ENCODE measurements at places on chromosomes 12 and 14.
A peak's percentile ranks its signal among the peaks of the same experiment; 100 is the strongest.

- no peak for DNase-seq
These were observed 358.6 kb downstream of the EGLN3 start for GRCh38 chr14:33592297-33592696.

DNA sequence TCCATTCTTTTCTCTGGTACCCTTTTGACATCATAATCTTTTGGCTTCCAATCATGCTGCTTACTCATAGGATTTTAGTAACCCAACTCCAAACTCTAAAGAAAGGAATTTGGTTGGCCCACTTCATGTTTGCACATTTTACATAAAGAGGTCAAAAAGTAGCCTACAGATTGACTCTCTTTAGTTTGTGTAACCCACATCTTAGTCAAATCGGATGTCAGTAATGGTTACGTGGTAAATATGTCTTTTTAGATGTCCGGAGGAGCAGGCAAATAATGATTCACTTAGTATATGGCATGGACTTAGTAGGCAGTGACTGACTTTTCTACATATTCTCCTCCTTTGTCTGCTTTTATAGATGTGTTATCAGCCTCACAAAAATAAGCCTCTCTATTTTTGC, 711.6 kb upstream of the FOXG1 start:
- DNase-seq: no peak

- no peak for DNase-seq
These were observed 1.3 kb downstream of the CS start for GRCh38 chr12:56298828-56299227.

- no peak for DNase-seq
These were observed 365 bp upstream of the ABHD4 start for GRCh38 chr14:22597771-22598098.

DNA sequence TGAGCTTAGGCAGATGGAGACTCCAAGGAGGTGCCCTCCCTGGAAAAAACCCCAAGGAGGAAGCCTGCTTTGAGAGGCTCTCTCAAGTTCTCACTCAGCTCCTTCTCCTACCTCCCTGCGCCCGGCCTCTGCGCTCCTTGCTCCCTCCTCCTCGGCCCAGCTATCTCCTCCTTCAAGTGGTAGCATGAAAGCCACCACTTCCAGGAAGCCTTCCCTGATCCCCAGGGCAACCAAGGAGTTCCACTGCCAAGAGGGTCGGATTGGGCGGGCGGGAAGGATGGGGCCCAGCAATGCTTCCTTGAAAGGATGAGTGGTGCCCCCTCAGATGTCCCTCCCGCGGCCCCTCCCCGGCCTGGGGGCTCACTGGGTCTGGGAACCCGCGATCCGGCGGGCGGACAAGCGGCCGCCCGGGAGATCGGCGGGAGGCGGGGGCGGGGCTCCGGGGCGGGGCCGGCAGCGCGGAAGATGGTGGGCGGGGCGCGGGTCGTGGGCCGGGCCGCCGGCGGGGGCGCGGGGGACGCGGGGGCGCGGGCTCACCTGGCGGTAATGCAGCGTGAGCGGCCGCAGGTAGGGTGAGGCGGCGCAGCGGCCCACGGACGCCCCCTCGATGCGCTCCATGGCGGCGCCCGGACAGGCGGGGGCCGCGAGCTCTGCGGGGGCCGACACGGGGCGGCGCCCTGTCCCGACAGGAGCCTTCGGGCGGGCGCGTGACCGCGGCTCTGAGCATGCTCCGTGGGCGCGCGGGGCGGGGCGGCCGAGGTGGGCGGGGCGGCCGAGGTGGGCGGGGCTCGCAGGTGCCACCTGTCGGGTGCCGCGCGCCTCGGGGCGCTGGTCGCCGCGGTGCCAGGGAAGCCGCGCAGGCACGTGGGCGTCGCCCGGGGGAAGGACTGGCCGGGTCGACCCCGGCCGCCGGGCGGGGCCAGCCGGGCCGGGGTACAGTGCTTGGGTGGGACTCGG, at the start of gene NUDT14:
Gene NUDT14 (minus strand): TSS at position 721 of the 957 bp plus-strand sequence. CDS start 103 bp downstream, at position 618.
- peak; percentile 86 for DNase-seq

DNA sequence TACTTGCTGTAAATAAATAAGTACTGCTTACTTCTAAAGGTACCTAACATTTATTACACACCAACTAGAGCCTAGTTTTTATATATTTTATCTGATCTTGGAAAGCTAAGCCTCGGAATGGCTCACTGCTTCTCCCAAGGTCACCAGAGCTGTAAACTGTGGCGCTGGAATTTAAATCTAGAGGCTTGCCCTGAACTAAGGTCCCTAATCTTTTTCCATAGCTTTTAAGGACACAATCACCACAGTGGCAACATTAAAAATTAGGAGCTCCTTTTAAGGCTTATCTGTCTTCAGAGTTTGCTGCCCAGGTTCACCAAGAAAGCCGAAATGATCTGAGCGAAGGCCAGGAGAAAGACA, 670 bp downstream of the CCNB1IP1 start:
- no peak for DNase-seq

- no peak for DNase-seq
These were observed 14.8 kb upstream of the BCL11B start for GRCh38 chr14:99286761-99287160.

GRCh38 chr12:70736351-70737133, 99.3 kb upstream of the PTPRB start:
- no peak for DNase-seq

DNA sequence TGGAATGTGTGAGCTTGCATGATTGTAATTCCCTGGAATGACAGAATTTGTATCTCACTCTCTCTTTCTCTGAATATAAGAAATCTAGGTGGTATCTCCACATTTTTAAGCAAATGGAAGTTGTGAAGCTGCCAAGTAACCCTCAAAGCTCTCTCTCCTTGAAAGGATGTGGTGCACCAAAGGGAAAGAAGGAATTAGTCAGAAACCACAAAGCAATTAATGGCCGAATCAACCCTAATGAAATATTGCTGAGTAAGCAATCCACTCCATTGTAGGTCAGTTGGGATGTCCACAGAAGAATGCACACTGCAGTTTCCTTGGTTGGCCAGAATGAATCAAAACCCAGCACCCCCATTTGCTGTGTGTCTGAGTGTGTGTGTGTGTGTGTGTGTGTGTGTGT, 153.5 kb downstream of the KCNA5 start:
- no peak for DNase-seq

GRCh38 chr12:122951406-122951805, 14.9 kb downstream of the ABCB9 start:
- DNase-seq: peak; percentile 32

DNA sequence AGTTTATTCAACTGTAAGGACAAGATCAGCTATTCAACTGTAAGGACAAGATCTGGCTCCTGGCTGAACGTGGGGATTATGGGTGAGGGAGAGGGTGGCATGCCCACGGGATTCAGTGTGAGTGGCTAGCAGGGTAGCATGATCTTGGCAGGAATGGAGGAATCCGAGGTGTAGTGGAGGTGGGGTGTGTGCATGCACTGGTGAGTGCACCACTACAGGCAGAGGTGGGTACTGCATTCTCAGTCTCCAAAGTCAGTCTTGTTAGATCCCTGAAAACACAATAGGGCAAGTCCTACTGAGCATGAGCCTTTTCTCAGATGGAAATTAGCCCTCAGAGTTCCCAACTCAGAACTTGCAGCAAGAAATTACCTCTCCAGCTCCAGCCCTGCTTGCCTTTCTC, 32.2 kb upstream of the DCD start:
- peak; percentile 66 for DNase-seq

DNA sequence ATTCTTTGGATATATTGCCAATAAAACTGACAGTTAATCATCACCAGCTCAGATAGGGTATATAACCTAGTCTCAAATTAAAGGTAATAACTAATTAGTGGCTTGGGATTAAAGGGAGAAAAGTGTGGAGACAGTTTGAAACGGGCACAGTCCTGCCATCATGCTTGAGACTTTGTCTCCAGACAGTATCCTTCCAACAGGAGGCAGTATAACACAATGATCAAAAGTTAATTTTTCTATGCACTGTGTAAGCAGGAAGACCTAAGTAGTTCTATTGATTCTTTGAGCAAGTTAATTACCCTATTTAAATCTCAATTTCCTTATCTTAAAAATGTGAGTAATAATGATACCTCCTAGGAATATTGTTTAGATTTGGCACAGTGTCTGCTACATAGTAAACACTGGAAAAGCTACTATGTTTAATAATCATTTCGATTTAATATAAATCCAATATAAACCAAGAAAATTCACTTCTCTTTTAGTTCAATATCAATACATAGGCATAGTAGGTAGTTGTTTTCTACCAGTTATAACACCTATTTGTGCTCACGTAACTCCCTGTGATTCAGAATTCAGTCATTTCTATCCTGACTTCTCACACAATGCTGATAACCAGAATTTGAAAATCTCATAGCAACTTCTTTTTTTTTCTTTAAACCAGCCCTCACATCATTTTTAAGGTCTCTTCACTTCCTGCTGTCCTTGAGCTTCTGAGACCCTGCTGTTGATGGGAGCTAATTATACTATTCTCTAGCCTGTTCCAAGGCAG, 53.7 kb downstream of the GALNT4 start:
- DNase-seq: no peak

- no peak for DNase-seq
These were observed 14.3 kb downstream of the CFL2 start for GRCh38 chr14:34699873-34700621.

DNA sequence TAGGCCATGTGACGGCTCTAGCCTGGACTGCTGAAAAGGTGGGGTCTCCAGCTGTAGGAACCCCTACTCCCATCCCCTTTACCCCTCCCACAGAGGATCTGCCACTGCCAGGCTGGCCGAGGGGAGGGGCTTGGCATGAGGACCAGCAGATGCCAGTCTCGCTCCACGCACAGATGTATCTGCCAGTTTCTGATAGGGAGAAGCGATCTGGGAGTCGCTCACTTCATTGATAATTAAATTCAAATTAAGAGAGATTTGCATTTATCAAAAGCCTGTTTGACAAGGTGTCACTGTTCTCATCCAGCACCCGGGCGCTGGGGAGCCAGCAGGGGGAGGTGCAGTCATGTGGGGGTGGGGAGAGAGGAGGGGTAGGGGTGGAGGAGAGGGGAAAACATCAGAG, 217.6 kb upstream of the MYL2 start:
- no peak for DNase-seq

DNA sequence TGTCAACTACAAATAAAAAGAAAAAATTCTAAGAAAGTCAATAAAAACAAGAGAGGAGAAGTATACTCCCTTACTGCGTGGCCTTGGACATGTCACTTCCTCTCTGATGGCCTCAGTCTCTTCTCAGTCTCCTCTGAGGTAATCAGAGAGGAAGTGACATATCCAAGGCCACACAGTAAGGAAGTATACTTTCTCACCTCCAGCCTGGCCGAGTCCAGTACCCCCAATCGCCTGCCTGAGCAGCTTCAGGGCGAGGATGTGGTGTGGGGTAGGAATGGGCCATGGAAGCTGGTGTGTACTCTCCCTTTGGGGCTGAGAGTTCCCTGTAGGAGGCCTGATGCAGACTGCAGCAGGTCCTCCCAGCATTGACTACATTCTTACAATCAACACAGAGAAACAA, 15.8 kb downstream of the VDR start:
- peak; percentile 48 for DNase-seq

DNA sequence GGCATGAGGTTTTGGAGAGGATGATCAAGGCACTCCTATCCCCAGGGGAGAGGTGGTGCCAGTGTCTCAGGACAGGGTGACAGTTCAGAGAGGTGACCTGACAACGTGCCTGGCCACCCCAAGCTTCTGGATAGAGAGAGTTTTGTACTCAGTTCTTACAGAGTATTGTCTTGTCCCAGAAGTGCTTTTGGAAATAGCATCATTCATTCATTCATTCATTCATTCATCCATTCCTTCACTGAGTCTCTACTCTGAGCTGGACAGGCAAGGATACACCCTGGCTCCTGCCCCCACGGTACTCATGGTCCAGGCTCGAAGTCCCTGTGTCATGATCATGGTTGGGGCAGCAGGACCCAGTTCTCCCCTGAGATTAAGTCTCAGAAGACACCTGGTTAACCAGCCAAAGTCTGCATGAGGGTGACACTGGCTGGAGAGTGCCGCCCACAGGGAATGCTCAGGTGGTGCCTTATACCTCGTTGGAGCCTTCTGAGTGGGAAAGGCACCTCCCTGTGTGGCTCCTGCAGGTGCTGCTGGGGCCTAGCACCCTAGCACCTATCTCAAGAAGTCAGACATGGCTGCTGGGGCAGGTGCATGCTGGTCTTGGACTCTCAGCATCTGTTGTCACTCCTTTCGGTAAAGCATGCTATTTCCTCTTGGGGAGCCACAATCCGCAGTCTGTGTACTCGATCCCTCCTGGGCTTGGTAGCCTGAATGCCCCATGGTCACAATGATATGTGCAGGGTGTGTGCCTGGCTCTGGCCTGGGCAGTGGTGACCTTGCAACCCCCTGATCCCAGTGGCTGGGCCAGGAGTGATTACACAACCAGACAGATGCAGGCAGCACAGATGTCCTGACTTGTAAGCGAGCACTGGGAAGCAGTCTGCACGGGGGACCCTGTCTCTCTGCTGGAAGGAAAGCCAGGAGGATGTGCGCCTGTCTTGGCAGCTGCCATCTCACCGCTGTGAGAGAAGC, 57.8 kb downstream of the C14orf132 start:
- no peak for DNase-seq

DNA sequence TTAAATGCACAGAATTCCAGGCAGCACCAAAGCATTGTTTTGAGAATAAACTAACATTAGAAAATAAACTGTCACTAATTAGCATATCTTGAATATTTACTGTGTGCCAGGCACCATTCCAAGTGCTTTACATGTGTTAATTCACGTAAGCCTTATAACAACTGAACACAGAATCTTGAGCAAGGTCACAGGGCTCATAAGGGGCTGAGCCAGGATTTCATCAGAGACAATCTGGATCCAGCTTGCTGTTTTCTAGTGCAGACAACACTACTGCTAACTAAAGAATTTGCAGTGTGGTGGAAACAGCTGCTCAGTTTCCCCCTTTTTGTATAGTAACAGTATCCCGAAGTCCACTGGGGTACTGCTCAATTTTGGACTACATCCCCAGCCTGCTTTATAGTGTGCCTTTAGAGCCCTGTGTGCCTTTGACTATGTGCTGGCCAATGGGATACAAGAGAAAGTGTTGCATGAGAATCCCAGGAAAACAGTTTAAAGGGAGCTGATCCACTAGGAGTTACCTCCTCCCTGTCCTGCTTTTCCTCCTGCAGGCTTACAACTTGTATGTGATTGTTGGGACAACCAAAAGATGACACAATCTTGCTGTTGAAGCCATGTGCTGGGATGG, 36.0 kb upstream of the RMST start:
- no peak for DNase-seq

DNA sequence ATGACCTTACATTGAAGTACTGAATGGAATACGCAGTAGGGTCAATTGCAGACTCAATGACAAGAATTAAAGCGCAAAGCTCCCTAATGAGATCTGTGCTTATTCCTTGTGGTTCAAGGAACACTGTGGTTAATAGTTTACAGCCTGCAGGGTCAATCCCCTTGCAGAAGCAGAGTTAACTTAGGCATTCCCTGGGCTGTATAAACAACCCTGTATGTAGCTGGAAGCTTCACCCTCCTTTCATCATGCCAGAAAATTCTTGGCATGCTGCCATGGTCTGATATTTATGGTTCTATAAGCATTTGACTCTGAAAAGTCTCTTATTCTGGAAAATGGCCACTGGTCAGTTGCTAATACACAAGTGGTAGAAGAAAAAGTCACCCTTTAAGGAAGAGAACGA, 227.7 kb downstream of the NOVA1 start:
- DNase-seq: no peak

DNA sequence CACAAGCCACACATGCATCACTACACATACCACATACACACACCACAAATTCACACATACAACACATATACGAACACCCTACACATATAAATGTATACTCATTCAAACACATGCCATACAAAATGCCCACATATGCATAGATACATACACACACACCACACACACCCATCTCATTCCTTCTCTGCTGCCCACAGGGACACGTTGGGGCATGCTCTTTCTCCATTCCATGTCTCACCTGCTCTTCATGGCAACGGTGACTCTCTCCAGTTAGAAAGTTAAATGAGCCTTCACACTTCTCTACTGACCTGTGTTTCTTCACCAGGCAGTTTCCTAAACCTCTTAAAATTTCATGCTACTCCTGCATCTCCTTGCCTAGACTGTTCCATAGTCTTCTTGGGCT, 1194.8 kb downstream of the BCL11B start:
- no peak for DNase-seq
